ENCODE measurements at places on chromosomes 1 and 21.

- no peaks in the 10 kb centered on the region for H3K4me1 ChIP-seq
- no peak for DNase-seq
- H3K4me3 ChIP-seq = no peak overlapping the region
- no peaks in the 10 kb centered on the region for H3K27me3 ChIP-seq
Observed at GRCh38 chr1:160911441-160911840, 26.5 kb upstream of the ITLN1 start.

DNA sequence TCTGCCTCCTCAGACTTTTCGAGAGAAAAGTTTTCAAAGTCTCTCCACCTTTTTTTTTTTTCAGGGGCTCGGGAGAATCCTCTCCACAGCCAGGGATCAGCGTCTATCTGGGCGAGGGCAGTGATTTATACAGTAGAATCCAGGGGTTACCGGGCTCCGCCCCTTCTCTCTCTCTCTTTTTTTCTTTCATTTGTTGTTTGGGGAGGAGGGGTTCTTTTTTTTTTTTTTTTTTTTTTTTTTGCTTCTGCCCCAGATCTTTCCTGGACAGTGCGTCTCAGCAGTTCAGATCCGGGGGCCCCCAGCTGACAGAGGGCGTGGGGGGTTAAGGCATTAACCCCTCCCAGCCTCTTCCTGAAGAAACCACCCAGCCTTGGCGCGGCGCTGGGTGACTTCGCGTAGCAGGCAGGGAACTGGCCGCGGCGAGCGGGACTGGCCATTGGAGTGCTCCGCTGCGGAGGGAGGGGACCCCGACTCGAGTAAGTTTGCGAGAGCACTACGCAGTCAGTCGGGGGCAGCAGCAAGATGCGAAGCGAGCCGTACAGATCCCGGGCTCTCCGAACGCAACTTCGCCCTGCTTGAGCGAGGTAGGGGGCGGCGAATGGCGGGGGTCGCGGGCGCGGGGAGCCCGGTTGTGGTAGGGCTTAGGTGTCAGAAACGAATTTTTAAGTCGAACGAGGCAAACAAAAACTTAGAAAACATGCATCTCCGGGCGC is at the start of gene S1PR1:
S1PR1 (plus strand) TSS at position 504 of the 713 bp plus-strand sequence. CDS start 1,966 bp downstream, outside the sequence.
- DNase-seq = peak; percentile 85
- peak within 1 kb of the TSS; percentile 100 for H3K4me3 ChIP-seq
- peaks cover 52% of the 10 kb centered on the region for H3K4me1 ChIP-seq
- no peaks in the 10 kb centered on the region for H3K27me3 ChIP-seq
- peaks cover 78% of the 10 kb centered on the region for H3K36me3 ChIP-seq

GRCh38 chr1:866095-866494 is 57.6 kb upstream of the SAMD11 start:
- no peak overlapping the region for H3K27ac ChIP-seq
- DNase-seq = no peak
- no peak overlapping the region for H3K4me3 ChIP-seq
- H3K36me3 ChIP-seq = no peaks in the 10 kb centered on the region

DNA sequence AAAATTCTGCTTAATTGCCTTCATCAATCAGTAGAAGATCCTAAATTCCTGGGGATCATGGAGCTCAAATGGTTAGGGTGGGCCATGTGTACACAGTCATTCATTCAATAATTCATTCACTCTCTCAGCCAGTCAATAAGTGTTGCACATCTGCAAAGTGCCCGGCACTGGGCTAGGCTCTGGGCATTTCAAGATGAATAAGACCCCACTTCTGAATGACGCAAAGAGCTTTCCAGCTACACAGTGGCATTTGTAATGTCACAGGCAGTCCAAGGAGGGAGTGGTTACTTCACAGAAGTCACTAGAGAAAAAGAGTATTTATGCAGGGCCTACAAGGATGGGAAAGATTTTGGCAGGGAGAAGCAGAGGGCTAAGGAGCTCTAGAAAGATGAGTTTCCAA is 93.2 kb downstream of the KCNJ15 start:
- peak overlapping the region; percentile 85 for H3K27ac ChIP-seq
- H3K4me1 ChIP-seq = peaks cover 41% of the 10 kb centered on the region
- H3K36me3 ChIP-seq = no peaks in the 10 kb centered on the region
- no peak for DNase-seq

DNA sequence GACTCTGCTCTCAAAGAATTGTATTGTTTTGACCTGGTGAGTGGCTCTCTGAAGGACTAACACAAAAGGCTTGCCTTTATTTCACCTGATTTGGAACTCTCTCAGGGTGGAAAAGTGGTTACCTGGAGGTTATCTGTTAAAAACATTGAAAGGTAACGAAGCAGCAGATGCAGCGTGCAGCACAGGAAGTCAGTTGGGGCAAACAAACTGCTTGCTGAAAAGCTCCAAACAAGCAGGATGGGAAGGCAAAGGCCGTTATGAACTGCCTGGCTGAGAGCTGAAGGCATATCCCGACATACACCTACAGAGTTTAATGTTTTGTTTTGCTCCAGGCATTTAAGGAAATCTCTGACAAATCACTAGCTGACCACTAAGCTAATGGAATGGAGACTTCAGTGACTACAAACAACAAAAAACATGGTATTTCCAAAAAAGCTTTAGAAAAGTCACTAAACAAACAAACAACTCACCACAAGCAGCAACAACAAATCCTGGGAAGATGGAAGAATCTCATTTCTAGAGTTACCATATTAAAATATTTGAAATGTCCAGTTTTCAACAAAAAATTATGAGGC is 44.3 kb upstream of the BATF3 start:
- H3K36me3 ChIP-seq = peaks cover 27% of the 10 kb centered on the region
- no peaks in the 10 kb centered on the region for H3K27me3 ChIP-seq
- peaks cover 59% of the 10 kb centered on the region for H3K4me1 ChIP-seq
- DNase-seq = no peak

GRCh38 chr1:232244426-232244825 is 385.5 kb downstream of the SIPA1L2 start:
- H3K27ac ChIP-seq = no peak overlapping the region
- no peak for DNase-seq
- peaks cover 52% of the 10 kb centered on the region for H3K27me3 ChIP-seq
- no peak overlapping the region for H3K4me3 ChIP-seq
- H3K4me1 ChIP-seq = no peaks in the 10 kb centered on the region

DNA sequence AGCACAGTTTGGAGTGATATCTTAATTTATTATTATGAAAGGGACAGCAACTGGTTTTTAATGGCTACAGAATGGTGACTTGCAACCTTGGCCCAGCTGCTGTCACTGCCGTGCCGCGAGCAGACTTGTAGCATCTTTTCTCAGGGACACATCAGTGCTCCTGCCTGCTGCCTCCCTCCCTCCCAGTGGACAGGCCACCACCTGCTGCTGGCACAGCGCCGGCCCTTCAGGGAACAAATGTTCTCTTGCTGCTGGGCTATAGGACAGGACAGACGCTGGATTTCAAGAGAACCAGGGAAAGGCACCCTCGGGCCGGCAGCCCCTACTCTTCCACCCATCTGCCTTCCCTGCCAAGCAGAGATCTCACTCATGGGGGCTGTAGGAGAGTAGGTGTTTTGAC is 413.8 kb upstream of the NFIA start:
- no peaks in the 10 kb centered on the region for H3K27me3 ChIP-seq
- H3K4me1 ChIP-seq = no peaks in the 10 kb centered on the region
- DNase-seq = no peak
- no peak overlapping the region for H3K4me3 ChIP-seq

- no peaks in the 10 kb centered on the region for H3K27me3 ChIP-seq
- H3K4me3 ChIP-seq = peak within 1 kb of the TSS; percentile 99
- peaks cover 20% of the 10 kb centered on the region for H3K36me3 ChIP-seq
- H3K4me1 ChIP-seq = peaks cover 44% of the 10 kb centered on the region
- peak; percentile 97 for DNase-seq
Observed at GRCh38 chr1:86704458-86704971, at the start of gene SH3GLB1. Gene SH3GLB1, plus strand, starts transcription at chr1:86704576. Its CDS starts 324 bp downstream, at chr1:86704900.

DNA sequence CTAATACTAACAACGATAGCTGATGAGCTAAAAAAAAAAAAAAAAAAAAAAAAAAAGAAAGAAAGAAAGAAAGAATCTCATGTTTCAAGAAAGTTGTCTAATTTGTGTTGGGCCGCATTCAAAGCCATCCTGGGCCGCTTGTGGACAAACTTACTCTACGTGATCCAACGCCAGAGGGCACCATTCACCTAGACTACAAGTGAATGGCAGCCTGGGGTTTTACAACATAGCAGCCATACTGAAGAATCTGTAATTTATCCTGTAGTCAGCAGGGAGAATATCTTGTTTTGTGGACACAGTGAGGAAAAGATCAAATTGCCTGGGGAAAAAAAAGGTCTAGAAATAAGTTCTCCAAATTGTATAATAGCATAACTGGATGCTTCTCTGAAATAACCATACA is 47.0 kb downstream of the CYP2J2 start:
- no peak overlapping the region for H3K27ac ChIP-seq
- DNase-seq = peak; percentile 36
- no peaks in the 10 kb centered on the region for H3K27me3 ChIP-seq
